ENCODE measurements at places on chromosomes 7 and 10.

- DNase-seq: no peak
Measured at GRCh38 chr10:12636571-12636970, 287.2 kb downstream of the CAMK1D start.

DNA sequence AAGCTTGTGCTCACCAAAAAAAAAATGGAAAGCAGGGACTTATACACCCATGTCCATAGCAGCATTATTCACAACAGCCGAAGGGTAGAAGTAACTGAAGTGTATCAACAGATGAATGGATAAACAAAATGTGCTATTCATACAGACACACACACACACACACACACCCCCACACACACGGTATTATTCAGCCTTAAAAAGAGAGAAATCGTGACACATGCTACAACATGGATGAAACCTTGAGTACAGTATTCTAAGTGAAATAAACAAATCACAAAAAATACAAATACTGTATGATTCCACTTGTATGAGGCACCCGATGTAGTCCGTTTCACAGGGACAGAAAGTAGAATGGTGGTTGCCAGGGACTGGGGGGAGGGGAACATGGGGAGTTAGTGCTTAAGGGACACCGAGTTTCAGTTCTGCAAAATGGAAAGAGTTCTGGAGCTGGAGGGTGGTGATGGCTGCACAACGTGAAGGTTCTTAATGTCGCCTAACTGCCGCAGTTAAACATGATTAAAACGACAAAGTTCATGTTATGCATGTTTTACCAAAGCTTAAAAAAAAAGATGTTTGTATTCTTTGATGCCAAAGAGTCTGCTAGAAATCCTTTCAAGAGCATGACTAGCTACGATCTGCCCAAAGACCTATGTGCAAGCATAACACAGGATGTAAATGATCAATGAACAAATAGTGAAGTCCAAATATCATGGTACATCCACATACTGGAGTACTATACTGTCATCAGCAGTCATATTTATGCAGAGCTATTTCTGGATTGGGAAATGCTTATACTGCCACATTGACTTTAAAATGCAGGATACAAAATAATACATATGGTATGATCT lies 7.2 kb downstream of the TNS3 start:
- DNase-seq: no peak

- DNase-seq: no peak
Measured at GRCh38 chr7:87709258-87709657, 81.1 kb downstream of the RUNDC3B start.

DNA sequence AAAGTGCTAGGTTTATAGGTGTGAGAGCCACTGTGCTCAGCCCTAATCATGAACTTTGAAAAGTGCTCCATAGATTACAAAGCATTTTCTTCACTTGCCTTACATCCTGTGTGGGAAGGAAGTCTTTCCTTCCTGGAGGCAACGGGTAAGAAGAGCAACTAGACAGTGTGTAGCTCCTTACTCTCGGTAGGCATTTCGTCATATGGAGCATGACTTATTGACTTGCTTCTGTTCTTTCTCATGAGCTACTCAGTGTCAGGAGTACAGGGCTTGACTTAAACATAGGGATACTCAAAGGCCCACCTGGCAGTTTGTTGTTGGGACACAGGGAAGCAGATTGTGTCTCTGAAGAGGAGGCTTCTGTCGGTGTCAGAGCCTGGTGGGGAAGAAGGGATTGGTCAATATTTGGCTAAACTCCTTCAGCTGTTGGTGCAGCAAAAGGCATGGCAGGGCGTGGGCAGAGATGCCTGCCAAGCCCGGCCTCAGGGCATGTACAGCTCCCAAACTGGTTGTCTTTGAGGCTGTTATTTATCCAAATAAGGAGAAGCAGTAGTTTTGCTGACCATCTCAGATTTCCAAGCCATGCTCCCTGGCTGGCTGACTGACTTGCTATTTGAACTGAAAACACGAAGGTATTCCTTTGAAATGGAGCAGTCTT lies 248.9 kb downstream of the KIAA1217 start:
- DNase-seq: no peak

DNA sequence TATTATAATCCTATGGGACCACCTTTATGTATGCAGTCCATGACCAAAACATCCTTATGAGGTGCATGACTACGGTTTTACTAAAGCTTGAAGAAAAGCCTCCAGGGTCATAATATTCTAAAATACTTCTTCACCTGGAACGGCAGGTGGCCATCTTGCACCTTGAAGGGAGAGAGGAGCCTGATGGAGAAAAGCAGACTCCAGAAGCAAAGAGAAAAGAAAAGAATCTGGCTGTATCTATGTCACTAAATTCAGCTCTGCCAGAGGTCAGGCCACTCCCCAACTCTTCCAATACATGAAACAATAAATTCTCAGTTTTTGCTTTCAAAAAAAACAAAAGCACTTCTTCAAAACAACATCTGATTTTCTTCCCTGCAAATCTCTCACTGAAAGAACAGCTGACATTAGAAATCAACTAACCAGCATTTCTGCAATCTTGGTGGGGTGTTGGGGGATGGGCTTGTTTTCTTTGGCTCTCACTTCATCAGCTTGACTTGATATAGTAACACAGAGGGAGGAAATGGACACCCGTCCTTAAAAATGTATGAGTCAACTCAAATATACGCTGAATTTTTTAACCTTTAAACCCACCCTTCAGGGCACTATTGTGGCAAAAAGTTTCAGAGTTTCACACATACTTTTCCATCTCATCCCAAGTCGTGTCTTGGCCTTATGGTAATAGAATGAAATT lies 21.7 kb downstream of the HIBADH start:
- DNase-seq: no peak

- no peak for DNase-seq
Measured at GRCh38 chr7:99456288-99456687, 9.7 kb downstream of the ATP5MF start.

DNA sequence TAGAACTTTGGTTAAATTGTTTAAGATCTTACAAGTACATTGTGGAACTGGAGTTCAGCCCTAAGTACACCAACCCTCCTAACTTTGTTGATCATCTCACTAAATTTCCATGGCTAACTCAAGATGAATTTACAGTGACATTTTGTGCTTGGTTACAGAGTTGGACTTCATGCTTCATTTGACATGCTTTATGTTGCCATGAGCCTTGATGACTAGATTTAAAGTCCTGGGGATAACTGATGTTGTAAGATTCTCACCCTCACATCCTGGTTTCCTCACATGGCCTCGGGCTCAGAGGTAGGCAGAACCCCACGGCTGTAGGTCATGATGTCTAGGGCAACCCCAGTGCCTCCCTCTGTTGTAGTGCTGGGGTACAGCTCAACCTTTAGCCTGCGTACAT lies 397.2 kb upstream of the IGFBP3 start:
- DNase-seq: no peak

- DNase-seq: no peak
Measured at GRCh38 chr7:16740623-16740953, 13.0 kb upstream of the TSPAN13 start.

GRCh38 chr7:27942711-27943110 lies 202.7 kb downstream of the TAX1BP1 start:
- DNase-seq: no peak

- no peak for DNase-seq
Measured at GRCh38 chr7:149615690-149616270, 118.2 kb upstream of the ZNF746 start.

GRCh38 chr7:116212869-116213268 lies 2.5 kb downstream of the TES start:
- DNase-seq: no peak

DNA sequence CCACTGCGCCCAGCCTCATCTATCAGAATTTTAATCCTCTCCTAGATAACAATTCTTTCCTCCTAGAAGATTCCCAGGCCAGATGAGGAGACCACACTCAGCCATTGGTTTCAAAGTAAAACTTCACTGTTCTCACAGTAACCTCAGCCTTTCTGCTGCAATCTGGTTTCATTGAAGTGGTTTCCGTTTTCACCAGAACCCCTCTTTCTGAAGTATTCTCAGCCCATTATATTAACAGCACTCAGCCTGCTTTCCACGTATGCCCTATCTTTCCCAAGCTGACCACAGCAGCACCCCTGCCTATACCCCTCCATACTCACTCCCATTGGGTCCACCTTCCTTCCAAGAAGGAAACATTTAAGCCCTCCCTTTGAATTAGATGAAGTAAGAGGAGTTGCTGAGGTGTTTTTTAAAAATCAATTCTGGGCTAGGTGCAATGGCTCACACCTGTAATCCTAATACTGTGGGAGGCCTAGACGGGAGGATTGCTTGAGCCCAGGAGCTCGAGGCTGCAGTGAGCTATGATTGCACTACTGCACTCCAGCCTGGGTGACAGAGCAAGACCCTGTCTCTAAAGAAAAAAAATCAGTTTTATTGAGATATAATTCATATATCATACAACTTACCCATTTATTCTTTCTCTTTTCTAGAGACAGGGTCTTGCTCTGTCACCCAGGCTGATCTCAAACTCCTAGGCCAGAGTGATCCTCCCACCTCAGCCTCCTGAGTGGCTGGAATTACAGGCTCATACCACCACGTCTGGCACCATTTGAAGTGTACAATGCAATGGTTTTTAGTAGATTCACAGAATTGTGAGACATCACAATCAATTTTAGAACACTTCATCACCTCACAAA lies 11.3 kb downstream of the PLAU start:
- no peak for DNase-seq

GRCh38 chr7:91180746-91181145 lies 83.5 kb upstream of the FZD1 start:
- DNase-seq: no peak

DNA sequence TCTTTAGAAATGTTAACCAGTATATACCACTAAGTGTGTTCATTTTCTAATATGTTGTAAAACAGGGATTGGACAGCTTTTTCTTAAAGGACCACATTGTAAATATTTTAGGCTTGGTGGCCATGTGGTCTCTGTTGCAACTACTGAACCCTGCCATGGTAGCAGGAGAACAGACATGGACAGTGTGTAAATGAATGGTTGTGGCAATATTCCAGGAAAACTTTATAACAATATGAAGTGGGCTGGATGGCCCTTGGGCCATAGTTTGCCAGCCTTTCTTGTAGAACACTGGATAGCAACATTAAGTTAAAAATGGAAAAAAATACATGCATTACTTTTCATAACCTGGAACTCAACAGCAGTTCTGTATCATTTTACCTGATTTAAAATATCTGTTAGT lies 61.0 kb downstream of the SND1 start:
- no peak for DNase-seq

DNA sequence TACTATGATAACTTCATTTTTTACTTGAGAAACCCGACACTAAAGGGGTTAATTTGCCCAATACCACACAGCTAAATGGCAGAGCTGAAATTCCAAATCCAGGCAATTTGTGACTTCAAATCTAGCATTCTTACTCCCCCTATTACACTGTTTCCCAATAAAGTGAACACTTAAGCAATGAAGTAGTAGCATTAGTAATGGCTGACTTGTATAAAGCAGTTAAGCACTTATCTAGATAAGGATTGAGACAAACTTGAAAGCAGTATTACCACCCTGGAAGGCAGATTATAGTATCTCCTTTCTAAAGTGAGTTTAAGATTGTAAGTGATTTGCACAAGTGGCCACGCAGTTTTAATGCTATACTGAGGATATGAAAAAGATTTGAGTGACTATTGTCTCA lies 39.3 kb downstream of the WASL start:
- no peak for DNase-seq

GRCh38 chr10:87860156-87860795 lies 3.1 kb downstream of the KLLN start:
- DNase-seq: peak; percentile 35

GRCh38 chr7:11767148-11767547 lies 64.8 kb downstream of the THSD7A start:
- DNase-seq: no peak

- no peak for DNase-seq
Measured at GRCh38 chr10:113945075-113945686, 90.7 kb downstream of the NHLRC2 start.

DNA sequence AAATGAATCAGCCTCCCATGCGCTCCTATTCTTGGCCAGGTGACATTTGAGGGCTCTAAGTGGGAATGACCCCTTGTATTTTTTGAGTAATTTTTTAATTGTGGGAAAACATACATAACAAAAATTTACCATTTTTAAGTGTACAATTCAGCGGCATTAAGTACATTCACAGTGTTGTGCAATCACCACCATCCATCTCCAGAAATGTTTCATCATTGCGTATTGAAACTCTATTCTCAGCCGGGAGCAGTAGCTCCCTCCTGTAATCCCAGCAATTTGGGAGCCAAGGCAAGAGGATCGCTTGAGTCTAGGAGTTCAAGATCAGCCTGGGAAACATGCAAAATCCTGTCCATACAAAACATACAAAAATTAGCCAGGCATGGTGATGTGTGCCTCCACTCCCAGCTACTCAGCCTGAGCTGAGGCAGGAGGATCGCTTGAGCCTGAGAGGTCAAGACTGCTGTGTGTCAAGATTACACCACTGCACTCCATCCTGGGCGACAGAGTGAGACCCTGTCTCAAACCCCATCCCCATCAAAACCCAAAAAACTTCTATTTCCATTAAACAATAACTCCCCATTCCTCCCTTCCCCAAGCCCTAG lies 2.5 kb downstream of the ANTXRL start:
- DNase-seq: no peak

GRCh38 chr10:132704008-132704814 lies 81.7 kb downstream of the NKX6-2 start:
- no peak for DNase-seq

- no peak for DNase-seq
Measured at GRCh38 chr7:156327916-156328315, 312.7 kb upstream of the RNF32 start.

- DNase-seq: no peak
Measured at GRCh38 chr10:119222966-119223386, 15.6 kb downstream of the GRK5 start.

Data from NCI-H2171 treated with DMSO at 0.1 percent for 48 hours (cell line).